ENCODE measurements at places on chromosomes 13 and 19.
A peak's percentile ranks its signal among the peaks of the same experiment; 100 is the strongest.

- DNase-seq: peak; percentile 48
Observed at GRCh38 chr13:52127783-52128702, 830 bp downstream of the NEK5 start.

DNA sequence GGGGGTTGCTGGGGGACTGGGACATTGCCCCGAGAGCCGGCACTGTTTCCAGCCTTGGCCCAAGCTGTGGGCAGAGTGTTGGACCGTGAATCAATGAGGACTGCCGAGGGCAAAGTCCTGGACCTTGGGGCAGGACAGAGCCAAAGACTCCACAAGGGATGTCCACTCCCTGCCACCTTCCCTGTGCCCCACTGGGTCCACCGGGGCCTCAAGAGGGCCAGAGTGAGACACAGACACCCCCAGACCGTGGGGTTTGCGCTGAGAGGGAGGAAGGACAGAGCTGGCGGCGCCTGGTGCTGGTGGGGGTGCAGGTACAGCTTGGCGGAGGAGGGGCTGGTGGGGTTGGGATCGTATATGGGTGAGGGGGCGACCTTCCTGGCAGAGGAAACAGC, 11.8 kb downstream of the MAST3 start:
- DNase-seq: no peak

- peak; percentile 93 for DNase-seq
Observed at GRCh38 chr13:23673354-23673753, 103.1 kb downstream of the TNFRSF19 start.

GRCh38 chr19:2191456-2192310, 27.9 kb downstream of the DOT1L start:
- no peak for DNase-seq

- no peak for DNase-seq
Observed at GRCh38 chr19:3019211-3019854, 9.7 kb downstream of the TLE2 start.

DNA sequence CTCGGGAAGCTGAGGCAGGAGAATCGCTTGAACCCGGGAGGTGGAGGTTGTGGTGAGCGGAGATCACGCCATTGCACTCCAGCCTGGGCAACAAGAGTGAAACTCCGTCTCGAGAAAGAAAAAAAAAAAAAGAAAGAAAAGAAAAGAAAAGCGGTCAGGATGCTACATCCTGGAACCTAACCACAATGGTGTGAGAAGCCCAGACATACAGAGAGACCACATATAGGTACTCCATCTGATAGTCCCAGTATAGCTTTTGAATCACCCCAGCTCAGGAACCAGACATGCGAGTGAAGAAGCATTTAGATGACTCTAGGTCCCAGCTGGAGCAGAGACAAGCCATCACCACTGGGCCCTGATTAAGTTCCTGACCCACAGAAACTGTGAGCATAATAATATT, 3.2 kb downstream of the IFNL1 start:
- no peak for DNase-seq

DNA sequence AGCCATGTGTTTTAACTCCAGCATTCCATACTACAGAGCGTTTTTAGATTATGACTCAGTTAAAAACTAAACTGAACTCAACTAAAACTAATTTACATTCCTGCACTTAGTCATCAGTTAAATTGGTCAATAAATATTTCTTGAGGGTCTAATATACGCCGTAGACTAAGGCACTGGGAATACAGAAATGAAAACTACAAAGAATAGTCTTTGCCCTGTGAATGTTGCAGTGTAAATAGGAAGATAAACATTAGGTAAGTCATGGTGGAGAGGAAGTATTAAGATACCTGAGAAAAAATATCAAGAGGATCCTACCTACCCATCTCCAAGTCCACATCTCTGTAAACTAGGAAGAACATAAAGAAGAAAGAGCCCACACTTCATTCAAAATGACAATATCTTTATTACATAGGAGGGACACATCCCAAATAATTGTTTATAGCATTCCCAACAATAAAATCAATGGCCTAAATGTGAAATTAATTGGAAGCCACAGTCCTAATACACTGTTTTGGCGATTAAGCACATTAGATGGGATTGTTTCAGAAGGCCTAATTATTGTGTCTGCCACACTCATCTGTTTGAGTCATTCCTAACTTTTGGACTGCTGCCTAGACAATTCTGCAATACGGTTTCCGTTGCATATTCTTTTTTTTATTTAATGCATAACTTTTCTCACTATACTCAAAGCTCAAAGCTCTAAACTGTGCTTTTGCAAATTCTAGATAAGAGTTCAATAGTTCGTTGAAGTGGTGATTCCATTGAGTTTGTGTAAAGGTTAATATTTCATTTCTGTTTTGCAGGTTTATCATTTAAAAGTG, 52.9 kb downstream of the MBNL2 start:
- DNase-seq: peak; percentile 84

GRCh38 chr19:30557927-30558557, 185.9 kb downstream of the ZNF536 start:
- no peak for DNase-seq

DNA sequence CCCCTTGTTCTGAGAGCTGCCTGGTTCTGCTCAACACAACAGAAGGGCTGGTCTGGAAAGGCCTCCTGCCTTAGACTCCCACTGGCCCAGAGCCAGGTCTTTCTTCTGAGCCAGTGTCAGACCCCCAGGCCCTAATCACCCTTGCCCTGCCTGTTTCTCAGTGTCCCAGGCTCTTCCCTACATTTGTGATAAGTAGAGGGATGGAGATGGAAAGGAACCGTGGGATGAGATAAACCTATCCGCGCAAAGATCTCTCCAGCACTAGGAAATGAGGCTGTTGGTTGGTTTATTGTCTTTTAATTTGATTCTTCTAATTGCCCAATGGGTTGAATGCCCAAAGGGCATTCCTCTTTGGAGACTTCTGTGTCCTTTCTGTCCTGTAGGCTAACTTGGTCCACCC, 470.0 kb downstream of the TSHZ3 start:
- DNase-seq: no peak

GRCh38 chr13:25585000-25585399, 213.2 kb downstream of the ATP8A2 start:
- DNase-seq: no peak
